ENCODE measurements at places on chromosomes 6 and 20.

DNA sequence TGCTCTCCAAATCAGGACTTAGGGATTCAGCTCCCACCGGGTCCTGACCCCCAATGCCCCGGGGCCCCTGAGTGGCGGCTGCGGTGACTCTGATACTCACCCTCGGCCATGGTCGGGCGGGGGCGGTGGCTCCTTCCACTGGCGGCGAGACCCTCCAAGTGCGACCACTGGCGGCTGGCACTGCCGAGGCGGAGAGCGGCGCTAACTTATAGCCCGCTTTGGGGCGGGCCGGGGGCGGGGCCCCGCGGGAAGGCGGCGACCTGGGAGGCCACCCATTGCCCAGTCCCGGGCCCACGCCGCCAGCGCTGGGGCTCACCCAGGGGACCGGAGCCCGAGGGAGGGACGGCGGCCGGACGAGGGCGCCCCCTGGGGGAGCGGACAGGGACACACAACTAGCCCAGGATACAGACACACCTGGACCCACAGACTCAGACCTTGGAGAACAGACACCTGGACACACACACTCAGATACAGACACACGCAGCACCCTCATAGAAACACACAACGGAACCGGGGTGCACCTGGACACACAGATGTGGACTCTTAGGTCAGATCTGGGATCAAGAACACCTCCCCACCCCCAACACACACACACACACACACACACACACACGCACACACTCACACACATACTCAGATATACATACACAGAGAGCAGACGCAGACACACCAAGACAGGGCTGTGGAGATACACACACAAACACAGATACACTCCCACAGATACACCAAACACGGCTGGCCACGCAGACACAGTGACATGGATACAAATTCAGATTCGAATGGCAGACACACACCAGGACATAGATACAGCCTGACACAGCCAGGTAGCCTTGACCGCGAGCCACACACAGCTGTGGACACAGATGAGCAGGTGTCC, at the start of gene TGM2:
Gene TGM2 (minus strand): TSS at position 182 of the 877 bp plus-strand sequence. CDS start 72 bp downstream, at position 110.
- DNase-seq = peak; percentile 90

GRCh38 chr20:62712606-62713005, 4.0 kb downstream of the NTSR1 start:
- no peak for DNase-seq

- no peak for DNase-seq
Measured at GRCh38 chr6:151698931-151699700, 108.4 kb upstream of the ESR1 start.

GRCh38 chr6:34979218-34979617, 90.2 kb downstream of the ANKS1A start:
- DNase-seq = no peak

- DNase-seq = no peak
Measured at GRCh38 chr6:12246900-12247299, 43.3 kb upstream of the EDN1 start.

GRCh38 chr6:109252261-109253041, 129.8 kb downstream of the CD164 start:
- peak; percentile 3 for DNase-seq

DNA sequence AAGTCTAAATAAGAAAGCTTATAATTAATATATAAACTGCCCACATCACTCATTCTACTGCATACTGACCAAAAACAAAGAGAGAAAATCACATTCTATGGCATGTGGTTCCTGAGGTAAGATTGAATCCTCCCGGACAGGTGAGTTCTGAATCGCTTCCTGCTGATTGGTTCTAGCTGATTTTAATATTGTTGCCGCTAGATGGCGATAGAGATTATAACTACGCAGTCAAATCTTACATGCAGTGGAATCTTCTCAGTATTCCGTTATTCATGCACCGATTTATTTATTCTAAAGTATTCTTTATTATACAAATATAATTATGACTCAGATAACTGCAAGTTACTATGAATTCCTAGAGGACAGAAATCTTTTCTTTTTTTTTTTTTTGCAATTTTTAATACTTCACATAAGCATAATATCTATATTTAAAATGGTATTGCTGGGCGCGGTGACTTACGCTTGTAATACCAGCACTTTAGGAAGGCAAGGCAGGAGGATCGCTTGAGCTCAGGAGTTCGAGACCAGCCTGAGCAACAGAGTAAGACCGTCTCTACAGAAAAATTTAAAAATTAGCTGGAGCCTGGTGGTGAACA, 24.2 kb upstream of the TMX4 start:
- DNase-seq = peak; percentile 57

DNA sequence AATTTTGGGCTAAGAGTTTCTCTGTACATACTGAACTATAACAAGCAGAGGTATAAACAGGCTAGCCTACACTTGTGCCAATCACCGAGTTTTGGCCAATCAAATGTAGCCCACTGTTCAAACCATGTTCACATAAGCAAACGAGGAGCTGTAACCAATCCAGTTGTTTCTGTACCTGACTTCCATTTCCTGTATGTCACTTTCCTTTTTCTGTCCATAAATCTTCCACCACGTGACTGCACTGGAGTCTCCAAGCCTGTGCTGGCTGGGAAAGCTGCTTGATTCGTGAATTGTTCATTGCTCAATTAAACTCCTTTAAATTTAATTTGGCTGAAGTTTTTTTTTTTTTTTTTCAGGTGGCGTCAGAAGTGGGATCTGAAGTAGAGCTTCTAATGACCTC, 332.9 kb downstream of the RNF144B start:
- DNase-seq = no peak

DNA sequence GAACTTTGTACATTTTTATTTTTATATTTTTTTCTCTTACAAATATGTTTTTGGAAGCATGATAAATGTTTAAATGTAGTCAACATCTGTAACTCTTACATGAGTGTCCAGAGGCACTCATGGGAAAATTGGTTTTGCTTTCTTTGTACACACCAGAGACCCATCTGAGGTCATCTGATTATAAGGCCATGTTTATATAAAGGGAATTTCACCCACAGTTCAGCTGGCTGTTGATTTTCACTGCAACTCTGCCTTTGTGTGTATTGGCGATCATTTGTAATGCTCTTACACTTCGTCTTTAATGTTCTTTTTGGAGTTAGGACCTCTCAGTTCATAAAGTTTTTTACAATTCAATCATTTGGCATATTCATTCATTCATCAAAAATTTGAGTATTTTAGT, 28.1 kb downstream of the RIOK1 start:
- no peak for DNase-seq

Data from GM13976 (cell line).